Activated CD8-positive, alpha-beta memory T cell treated with anti-CD3 and anti-CD28 coated beads, Interleukin-2, amount 50 U/mL, for 48 hours (primary cell): ENCODE measurements at places on chromosomes 1 and 21.

DNA sequence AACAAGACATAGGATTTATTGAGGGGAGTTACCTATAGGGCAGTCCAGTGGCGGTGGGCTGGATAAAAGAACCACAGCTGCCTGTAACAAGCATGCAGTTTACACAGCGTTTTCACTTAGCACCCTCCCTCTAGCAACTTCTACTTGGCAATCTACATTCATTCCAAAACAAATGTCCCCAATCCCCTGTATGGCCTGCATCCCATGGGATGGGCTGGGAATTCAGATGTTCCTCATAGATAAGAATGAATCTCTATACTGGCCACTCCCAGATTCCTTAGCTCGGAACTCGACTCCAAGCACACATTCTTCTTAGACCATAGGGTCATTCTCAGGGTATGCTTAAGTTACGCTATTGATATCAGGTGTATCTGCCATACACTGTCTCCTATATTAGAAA lies 33.3 kb downstream of the PCP4 start:
- DNase-seq = no peak

- DNase-seq = no peak
These were observed 1.7 kb upstream of the GFI1 start for GRCh38 chr1:92488416-92488815.

DNA sequence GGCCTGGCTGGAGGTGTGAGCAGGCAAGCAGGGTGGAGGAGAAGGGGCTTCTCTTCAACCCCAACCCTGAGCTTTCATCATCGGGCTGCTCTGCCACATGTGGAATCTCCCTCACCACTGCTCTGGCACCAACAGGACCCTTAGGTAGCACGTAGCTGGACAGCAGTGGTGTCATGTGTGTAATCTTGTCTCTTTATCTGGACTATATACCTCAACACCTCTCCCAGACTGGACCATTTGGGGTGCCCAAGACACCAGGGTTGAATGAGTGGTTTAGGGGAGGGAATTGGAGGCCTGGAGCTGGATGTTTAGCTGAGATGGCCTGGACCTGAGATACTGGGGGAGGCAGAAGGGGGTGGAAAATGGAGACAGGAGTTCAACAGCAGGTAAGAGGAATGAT lies 63.0 kb downstream of the UBE2T start:
- DNase-seq = no peak

DNA sequence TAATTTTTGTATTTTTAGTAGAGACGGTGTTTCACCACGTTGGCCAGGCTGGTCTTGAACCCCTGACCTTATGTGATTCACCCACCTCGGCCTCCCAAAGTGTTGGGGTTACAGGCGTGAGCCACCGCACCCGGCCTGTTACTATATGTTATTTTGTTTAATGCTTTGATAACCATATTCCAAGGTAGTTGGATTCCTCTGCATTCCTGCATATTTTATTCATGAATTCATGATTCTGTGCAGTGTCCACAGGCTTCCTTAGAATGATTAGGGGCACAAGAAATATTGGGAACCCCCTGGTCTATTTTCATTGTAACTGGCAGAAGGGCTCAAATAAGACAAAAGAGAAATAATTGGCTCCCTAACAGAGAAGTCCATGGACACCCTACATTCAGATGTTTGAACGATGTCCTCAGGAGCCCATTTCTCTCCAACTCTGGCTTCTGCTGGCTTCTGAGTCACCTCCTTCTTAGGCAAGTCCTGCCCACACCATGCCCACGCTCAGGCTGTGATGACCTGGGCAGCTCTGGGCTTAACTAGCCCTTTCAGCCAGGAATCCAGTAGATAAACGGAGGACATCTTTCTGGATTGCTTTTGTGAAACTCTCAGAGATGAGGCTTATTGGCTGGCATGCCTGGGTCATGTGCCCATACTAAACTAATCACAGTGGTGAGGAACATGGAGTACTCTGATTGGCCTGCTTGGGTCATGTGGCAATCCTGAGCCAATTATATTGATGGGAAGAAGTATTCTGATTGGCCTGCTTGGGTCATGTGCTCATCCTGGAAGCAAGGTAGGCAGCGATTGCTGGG lies 32.6 kb downstream of the TNFRSF8 start:
- no peak for DNase-seq

- DNase-seq = no peak
These were observed 176.8 kb upstream of the SYT6 start for GRCh38 chr1:114330451-114330983.

DNA sequence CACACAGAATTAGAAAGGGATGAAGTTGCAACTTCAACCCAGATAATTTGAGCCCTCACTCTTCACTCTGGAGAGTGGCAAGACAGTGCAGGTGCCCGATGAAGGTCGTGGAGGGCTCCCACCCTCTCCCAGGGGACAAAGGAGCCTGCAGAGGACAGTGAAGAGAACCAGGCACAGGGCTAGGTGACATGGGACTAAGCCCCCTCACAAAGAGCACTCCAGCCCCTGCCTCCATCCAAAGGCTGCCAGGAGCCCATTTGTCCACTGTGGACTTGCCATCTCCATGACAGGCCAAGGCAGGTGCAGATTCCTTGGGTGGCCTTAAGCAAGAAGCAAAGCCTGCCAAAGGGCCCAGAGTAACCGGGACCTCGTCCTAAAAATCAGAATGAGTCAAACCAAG lies 15.1 kb downstream of the ERRFI1 start:
- DNase-seq = no peak
